ENCODE measurements at places on chromosomes 2 and 18.

DNA sequence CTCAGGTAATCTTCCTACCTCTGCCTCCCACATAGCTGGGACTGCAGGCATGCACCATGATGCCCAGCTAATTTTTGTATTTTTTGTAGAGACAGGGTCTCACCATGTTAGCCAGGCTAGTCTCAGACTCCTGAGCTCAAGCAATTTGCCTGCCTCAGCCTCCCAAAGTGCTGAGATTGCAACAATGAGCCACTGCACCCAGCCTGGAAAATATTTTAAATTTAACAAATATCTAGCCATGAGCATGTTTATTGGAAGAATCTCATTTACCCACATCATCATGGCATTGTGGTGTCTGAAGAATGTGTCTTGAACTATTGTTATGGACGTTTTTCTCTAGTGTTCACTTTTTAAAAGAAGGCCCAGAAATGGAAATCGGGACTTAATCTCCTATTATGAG, 231.8 kb downstream of the MBD5 start:
- no peak for DNase-seq

- no peak for DNase-seq
Measured at GRCh38 chr18:12017081-12017480, 35.8 kb downstream of the IMPA2 start.

GRCh38 chr2:152611458-152612231, 105.6 kb downstream of the PRPF40A start:
- no peak for DNase-seq

- DNase-seq: no peak
Measured at GRCh38 chr2:190887089-190887488, 6.5 kb downstream of the GLS start.

DNA sequence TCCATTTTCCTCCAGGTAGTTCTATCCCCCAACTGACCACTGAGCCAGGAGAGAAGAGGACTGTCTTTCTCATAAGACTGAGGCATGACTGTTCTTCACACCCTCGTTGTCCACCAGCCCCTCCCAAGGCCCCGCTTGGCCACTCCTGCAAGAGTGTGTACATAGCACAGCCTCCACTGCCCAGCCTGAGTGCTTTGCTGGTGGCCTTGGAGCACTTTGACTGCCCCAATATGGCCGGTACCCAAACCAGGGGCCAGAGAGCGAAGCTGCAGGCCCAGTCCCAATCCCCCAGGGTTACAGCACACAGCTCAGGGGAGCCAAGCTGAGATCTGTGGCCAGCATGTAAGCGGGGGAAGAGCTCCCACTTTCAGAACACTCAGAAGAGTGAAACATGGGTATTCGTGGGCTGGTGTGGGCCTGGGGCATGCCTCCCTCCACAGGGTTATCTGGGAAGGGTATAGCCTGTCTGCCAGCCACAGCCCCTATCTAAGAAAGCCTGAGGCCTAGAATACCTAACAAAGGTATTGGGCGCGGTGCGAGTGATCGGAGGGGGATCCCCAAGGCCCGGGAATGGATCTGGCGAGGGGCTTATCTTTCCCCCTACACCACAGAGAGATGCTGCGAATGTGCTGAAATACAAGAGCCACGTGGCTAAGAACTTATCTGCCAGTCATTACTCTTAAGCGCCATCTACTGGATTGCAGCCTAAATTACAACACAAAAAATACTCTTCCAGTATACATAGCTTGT, 163.8 kb downstream of the WDPCP start:
- DNase-seq: peak; percentile 48

DNA sequence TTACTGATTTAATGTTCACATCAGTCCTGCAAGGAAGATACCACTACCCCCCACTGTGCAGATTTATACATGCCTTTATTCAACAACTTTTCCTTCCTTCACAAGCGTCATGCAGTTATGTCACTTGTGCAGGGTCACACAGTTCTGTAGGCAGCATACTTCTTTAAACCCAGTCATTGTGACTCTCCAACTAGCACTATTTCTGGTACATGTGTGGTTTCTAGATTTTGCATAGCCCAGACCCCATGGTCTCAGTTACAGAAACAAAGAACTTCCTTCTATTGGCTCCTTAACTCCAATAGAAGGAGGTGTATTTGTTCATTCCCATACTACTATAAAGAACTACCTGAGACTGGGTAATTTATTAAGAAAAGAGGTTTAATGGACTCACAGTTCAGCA, 333.1 kb downstream of the ZNF516 start:
- no peak for DNase-seq

DNA sequence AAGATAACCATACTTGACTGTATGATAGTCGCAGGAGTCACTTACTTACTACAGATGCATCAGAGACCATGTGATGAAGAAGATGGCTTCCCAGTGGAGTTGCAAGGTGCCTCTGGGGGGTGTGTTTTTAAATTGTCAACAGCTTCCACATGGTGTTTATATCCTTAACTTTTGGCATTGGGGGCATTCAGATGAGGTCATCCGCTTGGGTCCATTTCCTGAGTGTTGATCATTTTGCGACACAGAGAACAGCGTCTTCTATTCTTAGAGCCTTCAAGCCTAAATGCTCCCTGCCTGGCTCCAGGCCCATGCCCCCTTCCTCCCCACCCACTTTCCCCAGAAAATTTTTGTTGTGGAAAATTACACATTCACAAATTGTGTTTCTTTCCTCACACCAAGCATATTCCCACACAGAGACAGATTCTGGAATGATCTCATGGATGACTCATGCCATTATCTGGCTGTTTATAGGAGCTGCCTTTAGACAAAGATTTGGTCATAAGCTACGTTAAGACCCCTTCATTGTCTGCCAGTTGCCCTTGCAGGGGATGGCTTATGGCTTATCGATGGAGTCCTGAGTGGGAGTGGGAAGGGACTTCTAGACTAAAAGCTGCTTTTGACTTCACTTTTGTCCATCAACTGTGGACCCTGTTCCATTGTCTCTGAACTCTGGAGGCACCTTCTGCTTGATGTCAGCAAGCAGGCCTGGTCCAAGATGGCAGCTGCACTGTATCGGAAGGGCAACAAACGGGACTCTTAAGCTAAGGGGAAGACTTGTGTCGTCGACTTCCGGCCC, 91.8 kb downstream of the CABLES1 start:
- no peak for DNase-seq

Measured in activated T-cell treated with anti-CD3 and anti-CD28 coated beads, Interleukin-2, amount 50 U/mL, for 24 hours (primary cell).